Spinal cord (tissue), 10 donors: ENCODE measurements at places on chromosomes 1 and 21.

- peaks cover 67% of the 10 kb centered on the region for H3K4me1 ChIP-seq
- H3K27me3 ChIP-seq = peaks cover 5% of the 10 kb centered on the region
- no peak overlapping the region for H3K4me3 ChIP-seq
- peaks cover 13% of the 10 kb centered on the region for H3K36me3 ChIP-seq
Measured at GRCh38 chr1:3174487-3175247, 105.7 kb downstream of the PRDM16 start.

GRCh38 chr1:53460666-53461322 lies 1.6 kb downstream of the DMRTB1 start:
- H3K27ac ChIP-seq = no peak overlapping the region
- no peak overlapping the region for H3K4me3 ChIP-seq
- no peaks in the 10 kb centered on the region for H3K36me3 ChIP-seq
- peaks cover 5% of the 10 kb centered on the region for H3K4me1 ChIP-seq
- DNase-seq = no peak

DNA sequence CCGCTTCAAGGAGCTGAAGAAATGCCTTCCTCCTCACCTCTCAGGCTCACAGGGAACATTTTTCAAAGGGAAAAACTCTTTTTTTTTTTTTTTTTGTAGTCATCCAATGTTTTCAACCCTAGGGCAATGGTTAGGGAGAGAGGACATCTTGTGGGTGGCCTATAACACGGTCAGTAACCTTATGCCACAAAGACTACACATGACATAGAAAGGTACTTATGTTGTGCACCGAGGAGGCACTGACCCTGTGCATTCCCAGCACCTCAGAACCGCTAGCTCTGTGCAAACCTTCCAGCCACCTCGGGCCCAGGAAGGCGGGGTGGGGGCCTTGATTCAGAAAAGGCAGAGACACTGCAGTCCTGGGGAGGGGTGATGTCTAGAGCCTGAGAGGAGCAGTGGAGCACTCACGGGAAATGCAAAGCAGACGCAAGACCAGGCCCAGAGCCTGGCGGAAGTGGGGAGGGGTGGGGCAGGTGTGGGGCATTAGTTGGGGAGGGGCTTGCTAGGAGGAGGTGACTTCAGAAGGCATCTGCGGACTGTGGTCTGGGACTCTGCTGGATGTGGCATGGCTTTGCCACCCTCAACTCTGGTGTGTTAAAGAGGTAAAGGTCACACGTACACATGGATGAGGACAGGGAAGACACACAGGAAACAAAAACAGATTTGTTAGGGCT lies 68.6 kb downstream of the MDM4 start:
- H3K27me3 ChIP-seq = no peaks in the 10 kb centered on the region
- no peak for DNase-seq
- H3K36me3 ChIP-seq = no peaks in the 10 kb centered on the region
- H3K27ac ChIP-seq = no peak overlapping the region
- H3K4me1 ChIP-seq = no peaks in the 10 kb centered on the region
- H3K4me3 ChIP-seq = no peak overlapping the region

DNA sequence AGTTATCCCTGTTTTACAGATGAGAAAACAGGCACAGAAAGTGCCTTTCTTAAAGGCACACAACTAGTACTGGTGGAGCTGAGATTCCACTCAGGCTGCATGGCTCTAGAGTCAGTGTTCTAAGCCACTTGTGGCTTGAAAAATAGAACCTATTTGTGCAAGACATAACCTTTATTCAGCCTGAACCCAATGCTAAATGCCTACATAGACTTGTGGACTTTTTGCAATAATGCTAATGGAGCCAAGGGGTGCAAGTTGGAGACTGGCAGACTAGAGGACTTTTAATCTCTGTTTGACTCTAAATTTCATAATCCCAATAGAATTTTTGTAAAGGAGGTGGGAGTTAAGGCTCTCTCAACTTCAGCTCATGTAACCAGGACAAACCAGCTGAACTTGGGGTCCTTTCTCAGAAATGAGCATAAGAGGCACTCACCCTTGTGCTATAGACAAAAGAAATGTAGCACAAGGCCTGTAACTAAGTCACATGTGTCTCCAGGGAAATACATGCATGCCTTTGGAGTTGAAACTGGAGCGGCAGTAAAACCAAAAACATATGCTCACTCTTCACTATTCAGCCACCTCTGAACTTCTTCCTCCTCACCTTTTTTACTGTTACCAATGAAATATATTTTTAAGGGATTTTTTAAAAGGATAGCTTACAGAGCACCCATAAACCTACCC lies 43.0 kb upstream of the AK4 start:
- no peak overlapping the region for H3K27ac ChIP-seq
- H3K27me3 ChIP-seq = no peaks in the 10 kb centered on the region
- no peak overlapping the region for H3K4me3 ChIP-seq
- DNase-seq = no peak
- no peaks in the 10 kb centered on the region for H3K4me1 ChIP-seq
- H3K36me3 ChIP-seq = no peaks in the 10 kb centered on the region

- no peaks in the 10 kb centered on the region for H3K4me1 ChIP-seq
- no peak overlapping the region for H3K27ac ChIP-seq
- H3K27me3 ChIP-seq = no peaks in the 10 kb centered on the region
Measured at GRCh38 chr1:202034683-202035462, 24.5 kb downstream of the ELF3 start.

DNA sequence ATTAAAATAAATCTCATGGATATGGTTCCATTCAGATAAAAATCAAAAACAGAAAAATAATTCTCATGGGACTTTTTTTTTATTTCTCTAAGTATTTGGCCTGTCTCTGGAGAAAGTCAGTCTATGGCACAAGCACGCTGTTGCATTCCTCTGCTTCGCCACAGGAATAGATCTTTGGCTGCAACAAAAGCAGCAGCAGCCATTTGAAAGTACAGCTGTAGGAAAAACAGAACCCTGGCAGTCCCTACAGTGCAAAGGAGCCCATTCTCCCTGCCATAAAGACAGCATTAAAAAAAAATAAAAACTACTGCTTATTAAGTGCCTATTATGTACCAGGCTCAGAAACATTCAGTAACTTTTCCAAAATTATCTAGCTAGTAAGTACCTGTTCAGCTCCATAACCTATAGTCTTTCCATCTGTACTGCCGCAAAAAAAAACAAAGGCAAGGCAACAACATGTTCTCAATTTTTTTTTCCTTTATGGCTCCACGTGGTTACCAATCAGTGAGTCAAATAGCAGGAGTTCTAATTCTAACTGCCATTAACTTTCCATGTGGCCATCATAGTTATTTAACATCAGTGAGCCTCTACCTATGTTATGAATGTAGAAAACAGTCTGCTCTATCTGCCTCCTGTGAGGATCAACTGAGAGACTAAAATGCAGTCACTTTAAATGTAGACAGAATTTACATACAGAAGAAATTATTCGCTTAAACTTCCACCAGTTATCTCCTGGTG lies 22.7 kb downstream of the SLC35D1 start:
- no peaks in the 10 kb centered on the region for H3K36me3 ChIP-seq
- H3K4me3 ChIP-seq = no peak overlapping the region
- no peaks in the 10 kb centered on the region for H3K4me1 ChIP-seq
- no peak overlapping the region for H3K27ac ChIP-seq
- H3K27me3 ChIP-seq = no peaks in the 10 kb centered on the region
- DNase-seq = peak; percentile 6

- H3K4me3 ChIP-seq = no peak overlapping the region
- H3K27ac ChIP-seq = no peak overlapping the region
- no peak for DNase-seq
- no peaks in the 10 kb centered on the region for H3K36me3 ChIP-seq
- no peaks in the 10 kb centered on the region for H3K27me3 ChIP-seq
Measured at GRCh38 chr1:247494767-247495166, 36.9 kb upstream of the OR2B11 start.

DNA sequence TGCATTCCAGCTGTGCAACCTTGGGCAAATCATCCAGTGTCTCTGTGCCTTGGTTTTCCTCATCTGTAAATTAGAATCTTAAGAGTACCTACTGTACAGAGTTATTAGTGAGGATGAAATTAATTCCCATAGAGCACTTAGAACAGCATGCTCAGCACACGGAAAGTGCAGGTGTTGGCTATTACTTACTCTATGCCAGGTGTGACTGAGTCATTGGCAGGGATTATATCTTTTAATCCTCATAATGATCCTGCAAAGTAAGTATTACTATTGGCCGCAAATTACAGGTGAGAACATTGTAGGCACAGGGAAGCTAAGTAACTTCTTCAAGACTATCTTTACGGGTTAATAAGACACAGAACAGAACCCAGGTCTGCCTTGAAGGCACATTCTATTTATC lies 6.3 kb upstream of the UBE2U start:
- H3K4me3 ChIP-seq = no peak overlapping the region
- no peaks in the 10 kb centered on the region for H3K36me3 ChIP-seq
- DNase-seq = no peak
- H3K27me3 ChIP-seq = no peaks in the 10 kb centered on the region
- H3K27ac ChIP-seq = no peak overlapping the region
- peaks cover 7% of the 10 kb centered on the region for H3K4me1 ChIP-seq

- H3K4me1 ChIP-seq = peaks cover 34% of the 10 kb centered on the region
- no peaks in the 10 kb centered on the region for H3K36me3 ChIP-seq
- peaks cover 35% of the 10 kb centered on the region for H3K27me3 ChIP-seq
- H3K4me3 ChIP-seq = peak overlapping the region; percentile 37
Measured at GRCh38 chr1:29237852-29238619, 1.7 kb downstream of the PTPRU start.

DNA sequence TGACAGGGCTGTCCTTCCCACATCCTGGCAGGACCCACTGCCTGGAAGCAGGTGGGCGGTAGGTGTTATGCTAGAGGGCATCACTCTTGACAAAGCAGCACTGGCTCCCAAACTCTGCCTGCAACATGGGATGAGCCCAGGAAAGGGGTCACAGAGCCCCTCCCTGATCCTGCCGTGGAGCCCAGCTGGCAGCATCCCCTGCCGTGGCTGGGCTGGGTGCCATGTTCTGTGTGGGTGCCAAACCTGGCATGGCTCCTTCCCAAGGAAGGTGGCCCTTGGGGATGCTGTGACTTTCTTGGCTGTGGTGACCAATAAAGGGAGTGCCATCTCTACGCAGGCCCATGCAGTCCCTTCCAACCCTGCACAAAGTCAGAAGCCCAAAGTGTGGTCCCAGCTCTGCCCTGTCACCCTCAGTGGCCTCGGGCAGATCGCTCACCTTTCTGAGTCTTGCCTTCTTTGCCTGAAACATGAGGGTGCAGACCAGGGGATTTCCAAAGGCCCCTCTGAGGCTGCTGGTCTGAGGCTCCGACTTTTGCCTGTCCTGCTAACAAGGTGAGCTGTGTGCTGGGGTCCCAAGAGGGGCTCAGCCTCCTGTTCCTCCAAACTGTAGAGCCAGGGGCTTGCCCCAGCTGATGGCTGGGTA lies 6.0 kb downstream of the CDK18 start:
- H3K36me3 ChIP-seq = peaks cover 4% of the 10 kb centered on the region
- H3K4me3 ChIP-seq = no peak overlapping the region
- H3K27me3 ChIP-seq = no peaks in the 10 kb centered on the region
- H3K4me1 ChIP-seq = peaks cover 50% of the 10 kb centered on the region
- no peak for DNase-seq
- no peak overlapping the region for H3K27ac ChIP-seq

DNA sequence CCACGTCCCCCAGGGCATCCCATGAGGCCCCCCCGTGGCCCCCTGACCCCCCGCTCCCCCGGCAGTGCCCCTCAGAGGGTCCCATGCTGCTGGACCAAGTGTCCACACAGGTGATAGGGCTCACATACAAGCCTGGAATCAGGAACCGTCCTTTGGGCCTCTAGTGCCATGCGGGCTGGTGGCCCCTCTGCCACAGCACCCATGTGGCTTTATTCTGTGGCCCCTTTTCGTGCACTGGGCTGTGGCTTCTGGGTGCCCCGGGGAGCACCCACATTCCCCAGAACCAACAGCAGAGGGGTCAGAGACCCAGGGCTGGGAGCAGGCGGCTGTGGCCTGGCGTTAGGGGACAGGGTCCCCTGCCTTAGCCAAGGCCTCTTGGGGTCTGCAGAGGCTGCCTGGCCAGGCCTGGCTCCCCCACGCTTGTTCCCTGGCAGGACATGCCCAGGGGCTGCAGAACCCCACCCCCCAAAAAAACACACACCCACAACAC lies 31.7 kb downstream of the SLC19A1 start:
- peaks cover 82% of the 10 kb centered on the region for H3K36me3 ChIP-seq
- no peak overlapping the region for H3K4me3 ChIP-seq
- H3K27ac ChIP-seq = no peak overlapping the region

GRCh38 chr1:164787834-164788231 lies 228.8 kb downstream of the PBX1 start:
- H3K36me3 ChIP-seq = peaks cover 6% of the 10 kb centered on the region
- H3K4me1 ChIP-seq = peaks cover 43% of the 10 kb centered on the region
- H3K4me3 ChIP-seq = no peak overlapping the region
- no peak overlapping the region for H3K27ac ChIP-seq

- no peak overlapping the region for H3K27ac ChIP-seq
- peaks cover 15% of the 10 kb centered on the region for H3K36me3 ChIP-seq
- peaks cover 31% of the 10 kb centered on the region for H3K4me1 ChIP-seq
- no peak overlapping the region for H3K4me3 ChIP-seq
- no peaks in the 10 kb centered on the region for H3K27me3 ChIP-seq
Measured at GRCh38 chr1:34842952-34843371, 16.6 kb downstream of the SMIM12 start.

- no peak overlapping the region for H3K4me3 ChIP-seq
- no peaks in the 10 kb centered on the region for H3K27me3 ChIP-seq
- DNase-seq = no peak
- no peaks in the 10 kb centered on the region for H3K36me3 ChIP-seq
Measured at GRCh38 chr1:195415584-195415983, 1192.7 kb downstream of the KCNT2 start.

DNA sequence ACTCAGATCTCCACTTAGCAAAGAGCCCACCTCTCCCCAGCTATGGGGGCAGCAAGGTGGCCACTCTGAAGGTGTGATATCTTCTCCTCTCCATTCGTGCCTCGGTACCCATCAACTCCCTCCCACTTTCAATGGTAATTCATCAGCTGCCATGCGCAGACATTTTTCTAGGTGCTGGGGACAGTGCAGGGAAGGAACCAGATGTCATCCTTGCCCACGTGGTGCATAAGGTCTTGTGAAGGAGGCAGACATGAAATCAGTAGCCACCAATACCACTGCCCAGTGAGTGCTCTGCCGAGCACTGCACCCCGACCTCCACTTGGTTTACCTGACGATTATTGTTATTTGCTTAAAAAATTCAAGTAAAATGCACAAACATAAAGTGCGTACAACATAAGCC lies 76.3 kb upstream of the CSF3R start:
- peaks cover 5% of the 10 kb centered on the region for H3K27me3 ChIP-seq
- H3K4me3 ChIP-seq = no peak overlapping the region
- no peak overlapping the region for H3K27ac ChIP-seq
- DNase-seq = no peak

GRCh38 chr1:52364235-52364839 lies 1.7 kb downstream of the CC2D1B start:
- H3K4me3 ChIP-seq = no peak overlapping the region
- DNase-seq = no peak
- H3K36me3 ChIP-seq = peaks cover 42% of the 10 kb centered on the region
- no peak overlapping the region for H3K27ac ChIP-seq
- no peaks in the 10 kb centered on the region for H3K27me3 ChIP-seq

DNA sequence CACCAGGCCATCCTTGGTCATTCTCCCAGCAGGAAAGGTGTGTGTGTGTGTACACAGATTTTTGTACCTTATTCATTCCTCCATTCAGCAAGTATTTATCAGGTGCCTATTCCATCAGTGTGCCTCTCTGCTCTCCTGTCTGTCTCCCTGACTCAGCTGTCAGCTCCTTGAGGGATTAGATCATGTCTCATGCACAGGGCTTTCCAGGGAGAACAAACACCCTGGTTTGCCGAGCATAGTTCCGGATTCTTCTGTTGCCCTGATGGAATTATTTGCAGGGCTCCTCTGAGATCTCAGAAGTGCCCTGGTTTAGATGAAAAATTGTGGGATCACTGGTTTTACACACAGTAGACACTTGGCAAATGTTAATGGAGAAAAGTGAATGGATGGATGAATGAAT lies 8.1 kb upstream of the SDHB start:
- H3K36me3 ChIP-seq = no peaks in the 10 kb centered on the region
- DNase-seq = no peak
- no peak overlapping the region for H3K27ac ChIP-seq

GRCh38 chr21:42258150-42258884 lies 39.4 kb downstream of the ABCG1 start:
- no peaks in the 10 kb centered on the region for H3K36me3 ChIP-seq
- H3K4me3 ChIP-seq = no peak overlapping the region
- H3K4me1 ChIP-seq = peaks cover 78% of the 10 kb centered on the region
- H3K27ac ChIP-seq = no peak overlapping the region
